ENCODE measurements at places on chromosomes 5 and 9. TPM values are rescaled to one million over a fixed set of nuclear protein-coding genes. Genes with fewer than 3 reads are reported as not detected.

Gene FOXD4L4
- total RNA-seq, result not detected

DNA sequence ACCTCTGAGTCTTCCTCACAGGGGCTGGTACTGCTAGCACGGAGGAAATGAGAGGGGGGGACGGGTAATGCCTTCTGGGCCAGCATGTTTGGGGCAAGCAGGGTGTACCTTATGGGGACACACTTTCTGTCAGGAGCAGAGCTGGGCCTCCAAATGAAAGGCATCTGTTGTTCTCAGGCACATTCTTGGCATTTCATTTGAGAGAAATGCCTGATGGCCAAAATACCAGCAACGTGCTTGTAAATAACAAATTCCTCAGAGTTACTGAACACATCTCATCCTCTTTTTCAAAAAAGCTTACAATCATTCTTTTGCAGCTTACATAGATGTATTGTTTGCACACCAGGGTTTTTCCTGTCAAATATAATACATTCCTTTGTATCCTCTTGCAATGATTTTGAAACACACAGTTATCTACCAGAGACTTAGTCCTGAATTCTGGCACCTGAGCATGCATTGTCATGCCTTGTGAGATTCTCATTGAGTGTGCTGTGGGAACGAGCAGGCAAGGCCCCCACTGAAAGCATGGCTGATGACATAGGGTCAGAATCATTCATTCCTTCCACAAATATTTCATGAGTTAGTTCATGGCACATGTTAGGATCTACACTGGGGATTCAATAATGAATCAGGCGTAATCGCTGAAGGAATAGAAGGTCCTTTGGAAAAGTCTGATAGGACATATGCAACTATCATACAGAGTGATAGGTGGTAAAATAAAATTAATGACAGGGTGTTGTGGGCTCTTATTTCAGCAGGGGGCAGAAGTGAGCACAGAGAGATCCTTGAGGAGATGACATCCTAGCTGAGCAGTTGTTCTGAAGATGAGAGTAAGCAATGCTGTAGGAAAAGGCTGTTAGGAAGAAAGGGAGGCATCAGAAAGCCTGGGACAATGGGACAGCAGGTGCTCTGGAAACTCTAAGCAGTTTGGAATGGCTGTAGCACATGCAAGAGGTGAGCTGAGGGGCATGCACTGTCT is 260.9 kb upstream of the TUT7 start:
- H3K4me1 ChIP-seq, result peaks cover 5% of the 10 kb centered on the region
- DNase-seq, result no peak
- no peaks in the 10 kb centered on the region for H3K36me3 ChIP-seq
- no peak overlapping the region for H3K27ac ChIP-seq

GRCh38 chr9:128201441-128202369 is 1.5 kb upstream of the DNM1 start:
- no peak overlapping the region for H3K4me3 ChIP-seq
- no peak overlapping the region for H3K27ac ChIP-seq
- peaks cover 18% of the 10 kb centered on the region for H3K4me1 ChIP-seq
- DNase-seq, result no peak
- peaks cover 35% of the 10 kb centered on the region for H3K27me3 ChIP-seq

Gene GZMA
- total RNA-seq, result 9.9 TPM

GRCh38 chr9:33151007-33151557 is 16.1 kb downstream of the B4GALT1 start:
- H3K27me3 ChIP-seq, result no peaks in the 10 kb centered on the region
- H3K4me3 ChIP-seq, result no peak overlapping the region
- peak overlapping the region; percentile 82 for H3K27ac ChIP-seq

DNA sequence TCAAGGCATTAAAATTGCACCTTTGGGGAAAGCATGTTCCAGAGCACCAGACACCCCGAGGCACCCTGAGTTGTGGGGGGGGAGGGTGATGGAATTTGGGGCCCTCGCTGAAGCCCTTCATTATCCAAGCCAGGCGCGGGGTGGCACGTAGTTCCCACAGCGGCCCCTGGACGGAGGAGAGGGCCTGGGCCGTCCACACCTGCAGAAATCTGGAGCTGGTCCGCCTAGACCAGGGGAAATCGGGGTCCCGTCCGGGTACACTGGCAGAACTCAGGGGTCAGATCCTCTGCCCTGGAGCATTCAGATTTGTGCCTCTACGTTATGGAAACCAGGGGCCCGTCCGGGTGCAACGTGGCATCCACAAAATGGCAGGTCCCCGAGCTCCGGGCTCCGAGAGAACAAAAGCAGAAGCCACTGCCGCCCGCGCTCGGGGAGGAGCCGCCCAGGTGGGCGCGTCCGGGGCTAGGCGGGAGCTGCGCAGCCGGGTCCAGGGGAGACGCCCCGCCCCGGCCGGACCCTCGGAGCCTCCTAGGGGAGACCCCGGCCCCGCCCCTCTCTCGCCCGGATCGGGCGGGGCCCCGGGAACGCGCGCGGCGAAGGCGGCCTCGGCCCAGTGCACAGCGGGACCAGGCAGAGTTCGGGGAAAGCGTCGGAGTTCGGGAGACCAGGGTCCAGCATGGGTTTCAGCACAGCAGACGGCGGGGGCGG is at the start of gene PLEKHG4B:
Gene PLEKHG4B, plus strand, starts transcription at position 613 of the 708 bp plus-strand sequence. Its CDS starts 64 bp downstream, at position 677.
- H3K27ac ChIP-seq, result no peak within 1 kb of the TSS
- H3K4me3 ChIP-seq, result peak within 1 kb of the TSS; percentile 47
- peaks cover 11% of the 10 kb centered on the region for H3K4me1 ChIP-seq

Gene AGXT2
- total RNA-seq, result not detected

All from stomach (tissue), 19 donors.